ENCODE measurements at places on chromosomes 5 and 9.

GRCh38 chr5:152532714-152533113, 127.6 kb upstream of the NMUR2 start:
- peak; percentile 56 for DNase-seq

- no peak for DNase-seq
Observed at GRCh38 chr9:109745335-109746283, 34.4 kb upstream of the PALM2AKAP2 start.

DNA sequence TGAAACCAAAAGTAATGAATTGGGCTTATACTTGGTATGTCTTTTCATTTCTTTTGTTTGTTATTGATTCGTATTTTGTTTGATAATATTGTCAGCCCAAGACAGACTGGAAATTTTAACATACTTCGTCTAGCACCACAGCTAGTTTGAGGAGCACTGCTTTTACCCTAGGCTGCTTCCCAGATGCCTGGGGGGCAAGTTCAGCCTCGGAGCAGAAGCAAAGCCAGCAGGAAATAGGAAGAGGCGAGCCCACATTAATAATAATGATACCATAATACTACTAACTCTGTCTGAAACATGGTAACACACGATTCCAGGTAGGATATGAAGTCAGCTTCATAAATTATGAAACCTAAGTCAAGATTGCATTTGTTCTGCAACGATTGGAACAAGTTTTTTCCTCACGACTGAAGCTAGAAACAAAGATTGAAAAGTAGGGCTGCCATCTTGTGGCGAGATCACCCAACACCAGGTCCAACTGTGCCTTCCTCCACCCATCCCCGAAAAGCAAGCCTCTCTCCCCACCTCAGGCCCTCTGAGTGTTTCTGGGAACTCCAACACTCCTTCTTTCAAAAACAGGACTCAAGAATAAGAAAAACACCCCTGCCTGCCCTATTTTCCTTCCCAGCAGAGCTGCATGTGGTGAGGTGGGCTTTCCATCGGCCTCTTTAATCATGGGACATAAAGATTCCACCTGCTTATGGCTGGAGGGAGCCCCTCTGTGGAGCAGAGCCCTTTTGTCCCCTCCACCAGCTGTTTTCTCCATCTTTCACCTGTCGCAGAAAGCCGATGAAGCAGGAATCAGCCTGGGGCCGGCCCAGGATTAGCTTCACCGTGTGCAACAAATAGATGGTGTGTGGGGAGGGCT, 236.4 kb downstream of the CAAP1 start:
- peak; percentile 22 for DNase-seq

- no peak for DNase-seq
Observed at GRCh38 chr5:127766676-127767335, 63.6 kb downstream of the CCDC192 start.

- DNase-seq = no peak
Observed at GRCh38 chr5:139181322-139181730, 16.8 kb downstream of the SIL1 start.

DNA sequence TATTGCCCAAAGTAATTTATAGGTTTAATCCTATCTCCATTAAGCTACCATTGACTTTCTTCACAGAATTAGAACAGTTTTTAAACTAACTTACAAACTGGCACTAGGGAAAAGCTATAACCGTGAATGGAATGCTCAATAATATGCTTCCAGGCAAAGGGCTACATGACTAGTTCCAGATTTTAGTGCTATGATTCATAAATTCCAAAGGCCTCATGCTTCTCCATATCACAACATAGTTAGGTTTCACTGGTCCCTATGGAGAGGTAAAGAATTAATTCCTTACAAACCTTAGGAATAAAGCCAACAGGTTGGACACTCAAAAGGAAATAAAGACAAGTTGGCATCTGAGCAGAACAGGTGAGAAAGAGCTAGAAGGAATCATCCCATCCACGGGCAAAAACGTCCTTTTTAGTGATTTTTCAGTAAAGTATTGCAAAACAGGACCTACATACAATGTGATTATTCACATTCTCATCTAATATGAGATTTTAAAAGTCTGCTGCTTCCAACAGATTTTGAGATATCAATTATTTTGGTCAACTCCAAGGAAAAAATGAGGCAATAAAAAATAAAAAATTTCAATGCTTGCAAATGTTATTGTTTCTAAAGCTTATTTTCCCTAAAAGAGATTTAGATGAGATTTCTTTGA, 97.0 kb upstream of the TARS1 start:
- DNase-seq = peak; percentile 89

DNA sequence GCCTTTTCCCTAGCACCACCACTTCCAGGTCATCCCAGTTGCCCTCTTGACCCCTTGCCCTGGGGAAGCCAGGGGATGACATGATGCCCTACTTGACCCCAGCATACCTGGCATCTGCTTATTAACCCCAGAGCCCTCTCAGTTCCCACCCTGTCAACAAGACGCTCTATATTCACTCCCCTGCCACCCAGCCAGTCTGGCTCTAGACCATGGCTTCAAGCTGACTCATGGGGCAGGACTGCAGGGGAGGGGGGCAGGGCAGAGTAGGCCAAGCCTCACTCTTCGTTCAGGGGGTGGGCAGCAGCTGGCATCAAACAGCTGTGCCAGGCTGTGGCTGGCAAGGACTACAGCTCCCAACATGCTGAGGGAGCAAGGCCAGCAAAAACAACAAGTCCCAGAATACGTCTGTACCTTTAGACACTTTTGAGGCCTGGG, 5.3 kb downstream of the ATOSB start:
- peak; percentile 70 for DNase-seq

DNA sequence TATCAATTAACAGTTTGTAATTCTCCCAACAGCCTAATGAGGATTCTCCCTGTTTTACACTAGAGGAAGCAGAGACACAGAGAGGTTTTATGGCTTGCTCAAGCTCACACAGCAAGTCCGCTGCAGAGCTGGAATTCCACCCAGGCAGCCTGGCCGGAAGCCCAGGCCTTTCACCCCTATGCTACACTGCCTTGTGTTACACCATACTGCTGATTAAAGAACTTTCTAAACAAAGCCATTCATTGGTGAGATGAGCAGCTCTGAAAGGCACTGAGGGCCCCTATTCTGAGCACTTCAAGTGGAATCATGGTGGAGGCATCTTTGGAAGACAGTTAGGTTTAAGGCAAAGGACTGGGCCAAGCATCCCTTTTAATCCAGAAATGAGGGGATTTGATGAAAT, 14.7 kb upstream of the LARP1 start:
- peak; percentile 93 for DNase-seq

- no peak for DNase-seq
Observed at GRCh38 chr5:80282054-80282453, 26.2 kb upstream of the SERINC5 start.

DNA sequence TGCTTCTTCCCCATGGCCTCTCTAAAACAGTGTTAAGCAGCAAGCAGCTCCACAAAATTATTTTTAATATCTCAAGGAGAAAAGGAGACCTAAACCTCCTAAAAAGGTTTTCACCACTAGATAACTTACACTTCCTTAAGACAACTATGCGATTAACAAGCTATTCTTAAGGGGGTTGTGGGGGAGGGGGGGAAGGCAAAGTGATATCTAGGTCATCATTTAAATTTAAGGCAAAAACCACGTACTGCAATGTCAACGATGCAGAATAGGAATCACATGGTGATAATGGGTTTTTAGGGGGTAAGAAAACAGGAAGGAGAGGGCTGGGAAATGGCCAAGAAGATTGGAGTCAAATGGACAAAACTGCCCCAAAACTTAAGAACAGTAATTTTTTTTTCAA, 32.6 kb downstream of the CSNK1A1 start:
- DNase-seq = no peak

- DNase-seq = peak; percentile 74
Observed at GRCh38 chr5:138282920-138283742, 8.7 kb upstream of the GFRA3 start.

- no peak for DNase-seq
Observed at GRCh38 chr9:93864840-93865239, 90.3 kb downstream of the BARX1 start.

DNA sequence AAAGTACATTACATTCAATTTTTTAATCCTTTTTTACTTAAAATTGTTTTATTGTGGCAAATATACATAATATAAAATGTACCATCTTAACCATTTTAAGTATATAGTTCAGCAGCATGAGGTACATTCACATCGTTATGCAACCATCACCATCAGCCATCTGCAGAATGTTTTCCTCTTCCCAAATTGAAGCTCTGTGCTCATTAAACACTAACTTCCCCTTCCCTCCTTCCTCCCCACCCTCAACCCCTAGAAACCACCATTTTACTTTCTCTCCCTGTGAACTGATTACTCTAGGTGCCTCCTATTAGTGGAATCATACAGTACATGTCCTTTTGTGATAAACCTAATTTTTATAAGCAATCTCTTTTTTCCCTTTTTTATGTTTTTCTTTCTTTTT, 15.6 kb downstream of the TEX53 start:
- no peak for DNase-seq

DNA sequence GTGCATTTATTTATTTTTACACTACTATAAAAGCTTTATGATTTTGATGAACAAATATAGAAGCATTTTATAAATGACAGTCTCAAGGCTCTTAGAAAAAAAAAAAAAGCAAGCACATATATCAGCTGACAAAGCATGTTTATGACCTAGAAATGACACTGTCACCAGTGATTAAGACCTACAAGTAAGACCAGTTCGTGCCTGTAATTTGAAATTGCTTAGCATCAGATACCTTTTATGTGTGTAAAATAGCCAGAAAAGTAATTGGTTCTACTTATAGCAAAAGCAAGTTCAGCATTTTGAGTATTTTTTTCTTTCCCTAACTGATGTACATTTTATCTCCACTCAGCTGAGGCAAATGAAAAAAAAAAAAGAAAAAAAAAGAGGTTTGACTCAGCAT, 808.4 kb downstream of the CDH18 start:
- no peak for DNase-seq

DNA sequence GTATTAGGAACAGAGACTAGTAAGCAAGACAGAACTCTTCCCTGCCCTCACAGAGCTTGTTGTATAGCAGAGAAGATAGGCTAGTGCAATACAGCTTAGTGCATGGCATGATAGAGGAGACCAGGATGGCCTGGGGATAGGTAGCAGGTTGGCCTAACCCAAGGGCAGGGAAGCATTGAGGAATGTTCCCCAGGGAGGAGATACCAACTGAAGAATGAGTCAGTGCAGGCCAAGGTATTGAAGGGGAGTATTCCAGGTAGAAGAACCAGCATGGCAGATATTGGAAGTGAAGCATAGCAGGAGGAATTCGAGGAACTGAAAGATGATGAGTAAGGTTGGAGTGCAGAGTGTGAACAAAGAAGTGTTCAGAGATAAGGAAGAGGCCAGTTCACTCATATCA, 138.6 kb upstream of the DHFR start:
- no peak for DNase-seq

- DNase-seq = peak; percentile 6
Observed at GRCh38 chr9:110429453-110429852, 91.8 kb upstream of the TXNDC8 start.

DNA sequence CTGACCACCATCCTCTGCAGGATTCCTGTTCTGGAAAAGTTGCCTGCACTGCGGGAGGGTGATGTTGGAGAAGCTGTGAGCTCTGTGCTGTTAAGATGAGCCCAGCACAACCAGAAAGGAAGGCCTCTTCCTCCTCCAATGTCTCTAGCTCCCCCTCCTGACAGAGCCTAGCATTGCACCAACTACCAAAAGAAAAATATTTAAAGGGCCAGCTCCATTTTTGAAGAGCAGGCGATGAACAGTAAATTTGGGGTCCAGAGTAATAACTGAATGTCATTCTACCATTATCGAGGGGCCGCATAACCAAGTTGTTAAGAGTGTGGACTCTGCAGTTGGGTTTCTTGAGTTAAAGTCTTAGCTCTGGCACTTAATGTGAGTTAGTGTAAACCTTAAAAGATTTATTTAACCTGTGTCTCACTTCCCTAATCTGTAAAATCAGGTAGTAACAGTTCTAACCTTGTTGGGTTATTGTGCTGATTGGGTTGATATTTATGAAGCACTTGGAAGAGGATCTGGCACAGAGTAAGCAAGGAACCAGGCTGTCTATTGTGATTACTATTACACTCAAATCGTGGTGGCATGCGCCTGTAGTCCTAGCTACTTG, 3.9 kb downstream of the TEX53 start:
- peak; percentile 63 for DNase-seq

DNA sequence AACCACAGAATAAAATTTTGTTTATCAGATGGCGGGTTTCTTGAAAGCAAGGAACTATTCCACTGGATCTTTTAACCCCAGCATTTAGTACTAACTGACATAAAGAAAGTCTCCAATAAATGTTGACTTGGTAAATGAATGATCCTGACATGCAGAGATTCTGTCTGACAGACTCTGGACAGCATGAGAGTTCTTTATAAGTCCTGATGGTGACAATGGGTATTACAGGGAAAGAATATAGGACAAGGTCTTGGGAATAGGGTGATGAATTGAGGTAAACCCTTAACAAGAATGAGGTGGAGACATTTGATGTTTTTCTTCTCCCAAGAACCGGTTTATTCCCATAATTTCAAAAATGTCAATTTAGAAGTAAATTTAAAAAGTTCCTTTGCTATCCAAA, 453.9 kb downstream of the TUSC1 start:
- DNase-seq = no peak

DNA sequence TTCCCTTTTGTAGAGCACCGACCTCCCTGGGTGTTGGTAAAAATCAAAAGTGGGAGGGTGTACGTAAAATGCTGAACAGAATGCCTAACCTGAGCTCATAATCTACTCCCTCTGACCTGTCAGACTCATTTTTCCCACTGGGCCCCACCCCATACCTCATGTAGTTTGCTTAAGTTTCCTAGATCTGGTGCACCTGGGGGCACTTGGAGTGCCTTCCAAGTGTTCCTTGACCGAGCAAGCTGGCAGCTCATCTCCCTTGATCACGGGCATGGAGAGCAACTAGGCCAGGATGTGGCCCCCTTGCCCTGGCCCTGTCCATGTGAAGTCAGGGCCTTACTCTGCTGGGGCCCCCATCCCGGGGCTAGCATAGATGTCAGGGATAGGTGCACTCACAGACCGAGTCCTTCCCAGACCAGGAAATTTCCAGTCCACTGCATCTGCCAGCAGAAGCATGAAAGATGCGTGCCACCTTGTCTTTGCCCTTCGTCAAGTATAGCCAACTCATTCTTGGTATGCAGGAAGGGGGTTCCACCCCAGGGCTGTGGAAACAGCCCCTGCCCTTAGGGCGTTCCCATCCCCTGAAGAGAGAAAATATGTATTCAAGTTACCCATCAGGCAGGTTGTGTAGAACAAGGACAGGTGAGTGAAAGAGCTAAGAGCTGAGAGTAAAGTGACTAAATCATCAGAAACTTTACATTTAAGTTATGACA, 41.9 kb downstream of the SLC22A5 start:
- DNase-seq = no peak

DNA sequence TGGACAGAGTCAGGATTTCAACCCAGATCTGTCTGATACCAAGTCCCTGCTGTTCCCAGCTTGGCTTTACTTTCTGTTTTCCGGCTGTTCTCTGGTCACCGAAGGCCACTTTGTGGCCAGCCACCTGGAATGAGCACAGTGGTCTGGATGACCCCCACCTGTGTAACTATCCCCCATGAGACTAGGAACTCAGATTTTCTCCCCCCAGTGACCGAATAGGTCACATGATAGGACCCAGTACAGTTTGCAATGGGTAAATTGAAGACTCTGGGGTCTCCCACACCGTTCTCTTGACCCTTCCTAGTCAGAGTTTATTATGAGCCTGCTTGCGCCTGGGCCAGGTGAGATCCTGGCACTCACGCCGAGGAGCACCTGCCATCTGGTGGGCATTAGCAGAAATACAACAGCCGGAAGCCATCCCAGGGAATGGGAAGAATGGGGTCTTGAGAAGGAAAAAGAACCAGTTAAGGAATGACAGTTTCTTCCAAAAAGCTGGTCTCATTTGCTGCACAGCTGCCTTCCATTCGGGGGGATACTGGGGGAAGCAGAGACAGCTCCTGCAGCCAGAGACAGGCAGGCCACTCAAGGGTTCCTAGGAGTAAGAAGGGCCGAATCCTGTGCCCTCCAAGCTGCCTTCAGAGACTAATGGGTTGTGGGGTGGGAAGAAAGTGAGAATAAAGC, 7.1 kb downstream of the PHYHD1 start:
- no peak for DNase-seq
